ENCODE measurements at places on chromosomes 1 and 21.

DNA sequence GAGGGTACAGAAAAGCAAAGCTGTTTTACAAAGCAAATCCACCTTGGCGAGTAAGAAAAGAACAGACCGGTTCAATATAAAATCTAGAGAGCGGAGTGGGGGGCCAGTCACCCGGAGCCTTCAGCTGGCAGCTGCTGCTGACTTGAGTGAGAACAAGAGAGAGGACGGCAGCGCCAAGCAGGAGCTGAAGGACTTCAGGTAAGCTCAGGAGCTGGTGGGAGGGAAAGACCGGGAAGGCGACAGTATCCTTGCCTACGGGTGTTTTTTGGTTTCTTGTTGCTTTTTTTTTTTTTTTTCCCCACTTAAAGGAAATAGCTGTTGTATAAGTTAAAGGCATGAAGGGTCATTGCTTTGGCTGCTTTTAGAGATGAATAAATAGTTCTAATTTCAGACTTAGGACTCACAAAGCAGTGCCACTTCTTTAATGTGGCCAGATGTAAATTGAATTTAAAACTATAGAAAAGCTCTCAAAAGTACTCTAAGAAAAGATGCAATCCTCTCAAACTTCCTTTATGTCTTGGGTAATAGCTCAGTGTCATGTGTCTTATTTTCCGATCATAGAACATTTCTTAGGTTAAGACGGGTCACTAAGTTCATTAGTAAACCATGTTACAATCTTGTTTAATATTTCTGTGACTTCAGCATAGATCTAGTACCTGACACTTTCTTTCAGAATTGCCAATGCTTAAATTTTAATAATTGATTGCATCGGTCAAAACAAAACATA is 82.8 kb downstream of the PRDM2 start:
- no peaks in the 10 kb centered on the region for H3K4me1 ChIP-seq
- peak overlapping the region; percentile 3 for H3K4me3 ChIP-seq
- DNase-seq = no peak
- H3K36me3 ChIP-seq = peaks cover 63% of the 10 kb centered on the region

DNA sequence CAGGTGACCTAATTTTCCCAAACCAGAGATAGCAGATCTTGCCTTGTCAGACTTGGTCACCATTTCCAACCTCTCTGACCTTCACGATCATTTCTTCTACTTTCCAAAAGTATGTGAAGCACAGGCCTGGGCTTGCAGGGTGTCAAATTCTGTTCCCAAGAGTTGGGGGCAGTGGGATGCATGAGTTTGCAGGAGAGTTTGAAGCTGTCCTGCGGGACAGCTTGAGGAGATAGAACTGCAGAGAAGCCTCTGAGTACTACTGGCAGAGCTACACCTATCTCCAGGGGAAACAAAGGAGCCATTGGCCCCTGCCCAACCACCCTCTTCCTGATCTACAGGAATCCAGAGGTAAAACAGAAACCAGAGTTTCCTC is 11.3 kb downstream of the TXNIP start:
- no peak for DNase-seq
- peak overlapping the region; percentile 18 for H3K4me3 ChIP-seq
- H3K27ac ChIP-seq = peak overlapping the region; percentile 81
- H3K27me3 ChIP-seq = no peaks in the 10 kb centered on the region
- H3K36me3 ChIP-seq = no peaks in the 10 kb centered on the region

DNA sequence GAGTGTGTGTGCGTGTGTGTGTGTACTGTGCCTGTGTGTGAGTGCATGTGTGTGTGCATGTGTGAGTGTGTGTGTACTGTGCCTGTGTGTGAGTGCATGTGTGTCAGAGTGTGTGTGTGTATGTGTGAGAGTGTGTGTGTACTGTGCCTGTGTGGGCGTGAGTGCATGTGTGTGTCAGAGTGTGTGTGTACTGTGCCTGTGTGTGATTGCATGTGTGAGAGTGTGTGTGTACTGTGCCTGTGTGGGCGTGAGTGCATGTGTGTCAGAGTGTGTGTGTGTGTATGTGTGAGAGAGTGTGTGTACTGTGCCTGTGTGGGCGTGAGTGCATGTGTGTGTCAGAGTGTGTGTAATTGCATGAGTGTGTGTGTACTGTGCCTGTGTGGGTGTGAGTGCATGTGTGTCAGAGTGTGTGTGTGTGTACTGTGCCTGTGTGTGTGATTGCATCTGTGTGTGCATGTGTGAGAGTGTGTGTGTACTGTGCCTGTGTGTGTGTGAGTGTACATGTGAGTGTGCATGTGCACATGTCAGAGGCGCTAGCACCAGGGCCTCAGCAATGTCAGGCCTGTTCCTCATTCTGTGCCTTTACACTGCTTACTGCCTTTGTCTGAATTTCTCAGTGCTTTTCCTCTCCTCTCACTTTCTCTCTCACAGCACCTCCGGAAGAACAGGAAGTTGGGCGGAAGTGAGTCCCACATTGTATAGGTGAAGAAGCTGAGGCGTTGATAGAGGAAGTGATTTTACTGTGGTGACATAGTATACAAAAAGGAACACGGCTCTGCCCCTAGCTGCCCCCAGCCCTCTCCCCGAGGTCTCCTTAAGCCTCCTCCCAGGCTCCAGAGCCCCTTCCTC is 4.9 kb downstream of the SLC5A9 start:
- H3K4me3 ChIP-seq = no peak overlapping the region
- H3K4me1 ChIP-seq = no peaks in the 10 kb centered on the region
- no peak overlapping the region for H3K27ac ChIP-seq
- H3K36me3 ChIP-seq = no peaks in the 10 kb centered on the region
- DNase-seq = no peak

GRCh38 chr1:243397613-243398321 is 141.9 kb downstream of the SDCCAG8 start:
- no peak overlapping the region for H3K27ac ChIP-seq
- H3K36me3 ChIP-seq = no peaks in the 10 kb centered on the region
- no peaks in the 10 kb centered on the region for H3K27me3 ChIP-seq
- no peak for DNase-seq

DNA sequence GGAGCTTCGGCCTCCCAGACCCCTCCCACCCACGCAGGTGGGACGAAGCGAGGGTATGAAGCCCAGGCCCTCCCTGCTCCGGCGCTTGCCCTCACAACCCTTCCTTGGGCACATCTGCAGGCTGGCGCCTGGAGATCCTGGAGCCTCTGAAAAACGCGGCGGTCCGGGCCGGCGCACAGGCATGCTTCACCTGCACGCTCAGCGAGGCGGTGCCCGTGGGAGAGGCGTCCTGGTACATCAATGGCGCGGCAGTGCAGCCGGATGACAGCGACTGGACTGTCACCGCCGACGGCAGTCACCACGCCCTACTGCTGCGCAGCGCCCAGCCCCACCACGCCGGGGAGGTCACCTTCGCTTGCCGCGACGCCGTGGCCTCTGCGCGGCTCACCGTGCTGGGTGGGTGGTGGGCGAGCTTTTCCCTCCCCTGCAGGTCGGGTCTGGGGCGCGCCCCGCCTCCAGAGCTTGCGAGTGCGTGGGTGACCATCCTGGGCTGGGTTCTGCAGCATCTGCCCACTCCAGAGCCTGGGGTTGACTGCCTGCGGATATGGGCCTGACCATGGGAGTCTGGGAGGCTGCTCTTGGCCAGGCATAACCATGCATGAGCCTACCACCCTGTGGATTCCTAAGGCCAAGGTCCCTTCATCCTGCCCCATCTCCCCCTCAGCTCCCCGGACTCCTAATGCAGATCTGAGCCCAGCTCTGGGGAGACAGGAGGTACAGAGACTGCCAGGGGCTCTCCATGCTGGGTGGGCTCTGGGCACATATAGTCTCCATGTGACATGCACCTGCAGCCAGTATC is 89.8 kb downstream of the TRIM11 start:
- DNase-seq = peak; percentile 57
- peaks cover 24% of the 10 kb centered on the region for H3K36me3 ChIP-seq
- no peak overlapping the region for H3K4me3 ChIP-seq
- H3K27me3 ChIP-seq = no peaks in the 10 kb centered on the region
- no peaks in the 10 kb centered on the region for H3K4me1 ChIP-seq

DNA sequence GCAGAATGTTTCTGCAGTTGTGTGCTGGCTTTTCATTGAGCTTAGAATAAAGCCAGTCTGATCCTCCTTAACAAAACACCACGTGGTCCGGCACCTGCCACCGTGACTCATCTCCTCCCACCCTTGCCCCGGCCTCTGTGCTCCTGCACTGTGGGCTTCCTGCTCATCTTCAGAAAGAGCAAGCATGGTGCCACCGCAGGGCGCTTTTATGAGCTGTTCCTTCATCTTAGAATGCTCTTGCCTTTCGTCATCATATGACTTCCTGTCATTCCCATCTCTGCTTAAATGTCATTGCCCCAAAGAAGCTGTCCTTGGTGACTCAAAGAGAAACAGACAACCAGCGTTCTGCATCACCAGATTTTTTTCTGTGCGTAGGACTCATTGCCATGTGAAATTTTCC is 117.8 kb downstream of the HHAT start:
- H3K4me1 ChIP-seq = no peaks in the 10 kb centered on the region
- no peak for DNase-seq
- H3K4me3 ChIP-seq = no peak overlapping the region
- no peak overlapping the region for H3K27ac ChIP-seq
- no peaks in the 10 kb centered on the region for H3K36me3 ChIP-seq

DNA sequence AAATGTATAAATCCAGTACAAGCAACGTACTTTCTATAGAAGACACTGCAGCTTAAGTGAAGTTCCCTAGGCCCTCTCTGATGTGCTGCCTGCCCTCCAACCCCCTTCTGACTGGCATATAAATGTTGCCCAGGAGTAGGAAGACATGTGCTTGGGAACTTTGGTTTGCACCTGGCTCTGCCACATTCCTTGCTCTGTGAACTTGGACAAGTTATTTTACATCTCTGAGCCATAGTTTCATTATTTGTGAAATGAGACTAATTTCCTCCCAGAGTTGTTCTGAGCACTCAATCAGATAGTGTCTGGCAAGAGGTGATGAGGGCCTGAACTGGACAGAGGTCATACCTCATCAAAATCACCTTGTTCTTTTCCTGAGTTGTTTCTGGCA is 3.5 kb upstream of the PHC2 start:
- H3K27me3 ChIP-seq = no peaks in the 10 kb centered on the region
- H3K4me1 ChIP-seq = peaks cover 16% of the 10 kb centered on the region
- no peak overlapping the region for H3K4me3 ChIP-seq
- H3K36me3 ChIP-seq = no peaks in the 10 kb centered on the region
- H3K27ac ChIP-seq = no peak overlapping the region
- DNase-seq = no peak
